ENCODE measurements at places on chromosomes 12 and 14.

GRCh38 chr12:130872179-130873096 lies 572 bp downstream of the RAN start:
- peak; percentile 40 for DNase-seq

DNA sequence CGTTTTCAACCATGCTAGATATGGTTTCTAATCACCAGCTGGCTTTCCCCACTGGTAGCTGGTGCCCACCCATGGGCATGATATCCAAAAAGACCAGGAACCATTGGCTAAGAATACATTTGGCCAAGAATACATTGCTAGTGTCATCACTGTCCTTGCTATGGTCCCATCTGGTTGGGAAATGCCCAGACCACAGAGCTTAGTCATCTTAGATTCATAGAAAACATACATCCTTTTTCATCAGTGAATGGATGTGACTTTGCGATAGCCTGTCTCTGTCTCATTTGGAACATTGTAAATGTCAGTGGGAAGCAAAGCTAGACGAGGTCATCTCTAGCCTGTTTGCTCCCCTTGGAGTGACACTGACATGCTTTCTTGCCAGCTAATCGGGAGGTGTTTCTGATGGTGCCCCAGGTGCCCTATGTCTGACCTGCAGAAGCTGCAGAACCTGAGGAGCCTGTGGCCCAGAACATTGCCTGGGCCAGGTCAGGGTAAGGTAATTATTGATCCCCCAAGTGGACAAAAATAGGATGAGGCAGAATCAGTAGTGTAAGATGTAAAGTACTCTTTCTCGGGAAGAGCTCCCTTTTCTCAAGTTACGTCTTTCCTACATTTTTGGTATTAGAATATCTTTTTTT lies 194.8 kb downstream of the SLC41A2 start:
- no peak for DNase-seq

GRCh38 chr14:69891422-69891821 lies 12.2 kb downstream of the SMOC1 start:
- no peak for DNase-seq

- DNase-seq = no peak
Observed at GRCh38 chr14:65336191-65336591, 76.3 kb upstream of the FUT8 start.

DNA sequence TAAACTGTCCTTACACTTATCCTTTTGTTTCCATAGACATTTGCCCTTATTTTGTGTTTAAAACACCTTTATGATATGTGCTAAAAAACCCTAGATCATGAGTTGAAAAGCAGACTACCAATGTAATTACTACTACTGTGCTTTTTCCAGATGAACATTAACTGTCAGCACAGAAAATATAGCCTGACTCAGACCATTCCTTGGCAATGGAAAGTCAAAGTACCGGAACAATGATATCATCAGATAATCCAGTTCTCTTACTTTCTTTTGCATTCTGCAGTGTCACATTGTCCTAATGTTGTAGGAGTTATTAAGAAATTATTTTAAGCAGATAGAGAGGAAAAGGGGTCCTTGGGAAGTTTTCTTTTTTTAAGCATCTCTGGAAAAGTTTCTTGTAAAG lies 1189.0 kb upstream of the FLRT2 start:
- no peak for DNase-seq
